ENCODE measurements at places on chromosomes 11 and 22.

DNA sequence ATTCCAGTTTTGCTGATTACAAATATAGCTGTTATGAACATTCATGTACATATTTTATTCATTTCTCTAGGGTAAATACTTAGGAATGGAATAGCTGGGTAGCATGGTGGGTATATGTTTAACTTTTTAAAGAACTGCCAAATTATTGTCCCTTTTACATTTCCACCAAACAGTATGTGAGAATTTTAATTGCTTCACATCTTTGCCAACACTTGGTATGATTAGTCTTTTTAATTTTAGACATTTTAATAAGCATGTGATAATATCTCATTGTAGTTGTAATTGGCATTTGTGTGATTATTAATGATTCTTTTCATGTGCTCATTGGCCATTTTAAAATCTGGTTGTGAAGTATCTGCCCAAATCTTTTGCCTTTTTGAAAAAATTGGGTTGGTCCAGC lies 72.6 kb upstream of the SORL1-AS1 start:
- DNase-seq: no peak

GRCh38 chr22:35582861-35583670 lies 34.1 kb downstream of the MB start:
- peak; percentile 46 for DNase-seq

DNA sequence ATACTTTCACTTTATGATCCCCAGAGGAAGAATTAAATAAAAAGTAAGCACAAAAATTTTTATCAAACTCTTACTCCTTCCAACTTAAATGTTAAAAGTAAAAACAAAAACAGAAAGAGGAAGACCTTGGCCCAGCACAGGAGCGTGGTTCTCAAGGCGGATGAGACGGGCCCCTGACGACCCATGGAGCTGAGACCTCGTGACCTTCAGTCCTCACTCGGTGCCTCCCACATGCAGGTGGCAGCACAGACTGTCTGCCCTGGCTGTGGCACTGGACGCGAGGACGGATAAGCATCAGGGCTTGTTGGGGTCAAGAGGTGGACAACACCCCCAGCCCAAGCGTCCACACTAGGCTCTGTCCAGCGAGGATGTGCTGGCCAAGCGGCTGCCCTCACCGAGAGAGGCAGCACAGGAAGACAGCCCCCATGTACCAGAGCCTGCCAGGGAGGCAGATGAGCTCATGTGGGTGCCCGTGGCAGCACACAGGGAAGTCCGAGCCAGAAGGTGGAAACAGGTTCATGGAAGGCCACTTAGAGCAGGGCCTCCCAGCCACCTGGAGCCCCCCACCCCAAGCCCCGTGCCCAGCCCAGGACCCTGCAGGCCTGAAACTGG lies 1389.8 kb downstream of the TBC1D22A start:
- DNase-seq: no peak

- DNase-seq: no peak
Measured at GRCh38 chr11:8250434-8250833, 13.2 kb downstream of the LMO1 start.

- no peak for DNase-seq
Measured at GRCh38 chr11:122149202-122149601, 33.2 kb upstream of the BLID start.

DNA sequence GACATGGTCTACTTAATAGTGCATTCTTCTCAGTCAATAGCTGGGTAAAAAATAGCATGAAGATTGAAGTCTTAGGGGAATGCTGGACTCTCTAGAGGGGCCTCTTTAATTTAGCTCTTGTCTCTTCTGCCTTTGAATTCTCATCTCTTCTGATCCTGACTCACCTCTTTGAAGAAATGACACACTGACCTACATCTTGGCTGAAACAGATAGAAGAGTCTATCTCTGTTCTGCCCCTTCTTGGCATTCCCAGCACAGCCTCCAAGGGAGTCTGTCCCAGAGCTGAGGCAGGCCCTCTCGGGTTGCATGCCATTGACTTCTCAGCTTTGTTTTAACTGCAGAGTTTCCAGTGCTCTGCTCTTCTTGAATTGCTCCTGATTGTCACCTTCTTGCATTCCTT lies 55.7 kb downstream of the PTPRJ start:
- DNase-seq: no peak

- no peak for DNase-seq
Measured at GRCh38 chr11:84819537-84819936, 807.6 kb downstream of the DLG2 start.

DNA sequence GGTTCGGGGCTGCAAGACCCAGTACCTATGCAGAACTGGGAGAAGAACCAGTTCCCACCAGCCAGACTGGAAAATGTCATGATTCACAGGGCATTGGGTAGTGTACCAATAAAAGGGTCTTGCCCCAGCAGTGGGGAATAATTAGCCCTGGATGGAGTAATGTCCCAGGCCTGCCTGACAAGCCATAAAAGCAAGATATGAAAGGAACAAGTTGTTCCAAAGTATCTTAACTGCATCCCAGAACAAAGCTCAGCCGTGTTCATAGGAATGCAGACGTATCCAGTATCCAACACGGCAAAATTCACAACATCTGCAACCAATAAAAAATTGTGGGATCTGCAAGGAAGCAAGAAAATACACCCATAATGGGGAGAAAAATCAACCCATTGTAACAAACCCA lies 47.9 kb downstream of the ASCL2 start:
- no peak for DNase-seq

DNA sequence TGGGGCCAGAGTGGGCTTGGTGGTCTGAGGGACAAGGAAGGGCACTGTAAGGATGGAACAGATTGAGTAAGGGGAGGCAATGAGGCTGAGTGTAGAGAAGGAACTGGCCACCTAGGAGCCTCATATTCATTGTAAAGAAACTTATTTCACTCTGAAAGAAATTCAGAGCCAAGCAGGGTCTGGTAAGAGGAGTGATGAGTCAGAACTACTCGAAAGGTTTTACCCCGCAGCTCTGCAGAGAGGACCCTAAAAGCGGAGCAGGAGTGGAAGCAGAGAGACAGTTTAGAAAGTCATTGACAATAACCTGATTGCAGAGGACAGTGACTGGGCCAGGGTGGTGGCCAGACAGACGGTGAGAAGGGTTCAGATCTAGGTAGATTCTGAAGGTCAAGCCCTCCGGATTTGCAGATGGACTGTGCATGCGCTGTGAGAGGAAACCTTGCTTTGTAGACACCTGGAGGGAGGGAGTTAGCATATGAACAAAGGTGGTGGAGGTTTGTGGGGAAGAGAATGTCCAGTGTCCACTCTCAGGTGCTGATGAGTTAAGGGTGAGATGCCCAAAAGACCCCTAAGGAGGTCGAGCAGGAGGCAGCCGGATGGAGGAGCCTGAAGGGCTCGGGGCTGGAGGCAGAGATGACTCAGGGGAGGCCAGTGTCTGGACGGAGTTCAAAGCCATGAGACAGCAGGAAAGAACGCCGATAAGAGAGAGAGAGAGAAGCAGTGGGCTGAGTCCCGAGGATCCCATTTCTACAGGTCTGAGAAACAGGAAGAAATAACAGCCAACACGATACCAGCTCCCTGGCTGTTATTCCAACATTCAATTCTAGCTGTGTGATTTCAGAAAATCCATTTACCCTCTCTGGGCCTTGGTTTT lies 546.0 kb downstream of the BRD1 start:
- DNase-seq: no peak

DNA sequence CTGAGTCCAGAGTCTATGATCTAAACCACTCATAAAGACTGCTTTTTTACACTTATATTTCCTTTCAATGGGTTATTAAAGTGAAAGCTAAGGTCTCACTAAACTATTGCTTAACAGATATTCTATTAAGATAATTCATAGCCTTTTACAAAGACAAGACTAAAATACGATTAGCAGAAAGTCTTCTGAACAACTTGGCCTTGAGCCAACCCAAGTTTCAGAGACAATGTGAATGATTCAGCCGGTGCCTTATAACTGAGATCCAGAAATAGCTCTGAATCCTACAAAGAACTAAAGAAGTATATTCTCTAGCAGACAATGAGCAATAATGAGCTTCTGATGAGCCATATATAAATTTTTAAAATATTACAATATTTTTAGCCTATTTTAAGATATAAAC lies 41.5 kb upstream of the CARD18 start:
- DNase-seq: no peak

- peak; percentile 65 for DNase-seq
Measured at GRCh38 chr11:67646535-67647336, 3.8 kb downstream of the ACY3 start.

DNA sequence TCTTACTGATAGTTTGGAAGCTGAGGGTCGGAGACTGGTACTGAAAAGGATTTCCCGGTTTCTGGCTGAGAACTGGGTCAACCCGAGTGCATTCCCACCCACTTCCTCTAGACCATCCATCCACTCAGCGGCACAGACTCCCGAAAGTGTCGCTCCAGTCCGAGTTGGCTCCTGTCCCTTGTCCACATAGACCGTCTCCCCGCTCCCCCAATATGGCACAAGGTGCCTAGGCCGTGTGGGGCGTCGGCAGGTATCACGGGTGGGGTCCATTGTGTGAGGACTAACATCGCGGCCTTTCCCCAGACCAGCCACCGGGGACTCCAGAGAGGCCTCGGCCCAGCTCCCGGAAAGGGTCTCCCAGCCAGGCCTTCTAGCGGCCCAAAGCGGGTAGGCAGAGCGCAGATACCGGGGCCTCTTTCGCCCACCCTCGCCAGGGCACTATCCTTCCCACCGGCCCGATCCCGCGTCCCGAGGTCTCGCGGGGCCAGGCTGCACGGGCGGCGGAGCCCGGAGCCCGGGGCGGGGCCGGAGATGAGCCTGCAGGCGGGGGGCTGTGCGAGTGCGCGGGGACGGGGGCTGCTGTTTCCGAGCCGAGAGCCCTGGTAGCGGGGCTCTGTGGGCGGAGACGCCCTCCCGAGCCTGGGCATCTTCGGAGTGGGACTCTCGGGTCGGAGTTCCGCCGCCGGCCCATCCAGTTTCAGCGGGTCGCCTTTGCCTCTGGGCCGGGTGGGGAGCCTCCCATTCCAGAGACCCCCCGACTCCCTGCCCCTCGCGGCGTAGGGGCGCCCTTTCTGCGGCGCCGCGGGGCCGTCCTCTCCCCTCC lies 21.1 kb downstream of the SERPINH1 start:
- peak; percentile 68 for DNase-seq

DNA sequence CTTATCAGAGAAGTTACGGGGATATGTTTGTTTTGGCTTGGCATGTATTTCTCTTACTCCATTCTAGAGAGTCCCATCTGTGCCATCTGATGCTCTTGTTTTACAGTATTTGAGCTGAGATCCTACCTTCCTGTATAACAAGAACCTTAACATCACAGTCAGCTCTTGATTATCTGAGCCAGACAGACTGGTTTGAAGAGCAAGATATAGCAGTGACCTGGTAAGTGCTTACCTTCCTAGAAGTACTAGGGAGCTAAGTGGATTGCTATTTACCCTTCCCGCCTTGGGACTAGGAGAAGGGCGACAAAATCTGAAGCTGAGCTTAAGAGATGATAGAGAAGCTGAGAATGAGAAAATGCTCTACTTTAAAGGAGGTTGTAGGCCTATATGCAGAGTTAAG lies 235.3 kb downstream of the CSNK2A3 start:
- no peak for DNase-seq

- no peak for DNase-seq
Measured at GRCh38 chr11:73262851-73263495, 9.2 kb upstream of the P2RY6 start.

DNA sequence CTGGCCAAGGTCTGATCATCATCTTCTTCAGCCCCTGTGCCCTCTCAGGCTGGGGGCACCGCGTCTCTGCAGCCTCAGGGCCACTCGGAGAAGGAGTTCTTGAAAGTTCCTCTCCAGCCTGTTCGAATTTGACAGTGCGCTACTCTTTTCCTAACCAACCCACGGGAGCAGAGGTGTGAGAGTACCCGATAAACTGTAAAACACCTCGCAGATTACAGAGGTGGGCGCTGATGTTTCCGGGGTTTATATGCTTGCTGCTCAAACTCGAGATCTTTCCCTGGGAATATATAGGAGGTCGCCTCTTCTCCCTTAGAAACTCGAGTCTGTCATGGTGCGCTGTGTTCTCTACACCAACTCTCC lies 515 bp downstream of the CTR9 start:
- no peak for DNase-seq

- no peak for DNase-seq
Measured at GRCh38 chr11:58914821-58915543, 24.3 kb upstream of the GLYATL1 start.

DNA sequence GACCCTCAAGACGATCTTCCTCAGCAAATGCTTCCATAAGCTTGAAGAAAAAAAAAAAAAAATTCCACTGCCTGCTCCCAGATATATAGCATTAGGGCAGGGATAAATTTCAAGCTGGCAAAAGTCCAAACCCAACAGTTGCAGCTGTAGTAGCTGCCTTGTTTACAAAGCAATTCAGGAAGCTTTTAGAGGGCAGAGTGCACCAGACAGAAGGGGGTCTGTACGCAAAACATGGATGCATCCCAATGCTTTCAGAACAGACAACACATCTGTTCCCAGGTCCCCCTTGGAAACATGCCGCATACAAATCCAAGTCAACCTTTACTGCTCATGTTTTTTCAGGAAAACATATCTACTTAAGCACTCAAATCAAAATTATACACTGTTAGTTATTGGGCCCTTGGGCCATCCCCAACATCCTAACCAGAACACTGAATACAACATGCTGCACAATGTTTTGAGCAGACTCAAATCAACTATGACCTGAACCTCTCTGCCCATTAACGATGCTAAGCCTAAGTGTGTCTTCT lies 94.5 kb downstream of the CADM1 start:
- no peak for DNase-seq

DNA sequence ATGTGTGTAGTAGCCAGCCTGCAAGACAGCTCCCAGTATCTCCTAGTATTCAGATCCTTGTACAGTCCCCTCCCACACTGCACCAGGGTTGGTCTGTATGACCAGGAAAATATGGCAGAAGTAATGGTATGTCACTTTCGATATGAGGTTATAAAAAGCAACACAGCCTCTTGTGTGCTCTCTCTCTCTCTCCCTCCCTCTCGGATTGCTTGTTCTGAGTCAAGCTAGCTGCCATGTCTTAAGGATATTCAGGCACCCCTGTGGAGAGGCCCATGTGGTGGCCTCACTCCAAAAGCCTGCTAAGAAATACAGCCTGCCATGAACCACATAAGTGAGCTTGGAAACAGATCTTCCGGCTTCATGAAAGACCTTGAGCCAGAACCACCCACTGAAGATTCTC lies 25.4 kb downstream of the FXYD6 start:
- DNase-seq: no peak
